SJSA1 (cell line): ENCODE measurements at places on chromosomes 5 and 9. TPM values are rescaled to one million over a fixed set of nuclear protein-coding genes. Genes with fewer than 3 reads are reported as not detected.
A peak's percentile ranks its signal among the peaks of the same experiment; 100 is the strongest.

DNA sequence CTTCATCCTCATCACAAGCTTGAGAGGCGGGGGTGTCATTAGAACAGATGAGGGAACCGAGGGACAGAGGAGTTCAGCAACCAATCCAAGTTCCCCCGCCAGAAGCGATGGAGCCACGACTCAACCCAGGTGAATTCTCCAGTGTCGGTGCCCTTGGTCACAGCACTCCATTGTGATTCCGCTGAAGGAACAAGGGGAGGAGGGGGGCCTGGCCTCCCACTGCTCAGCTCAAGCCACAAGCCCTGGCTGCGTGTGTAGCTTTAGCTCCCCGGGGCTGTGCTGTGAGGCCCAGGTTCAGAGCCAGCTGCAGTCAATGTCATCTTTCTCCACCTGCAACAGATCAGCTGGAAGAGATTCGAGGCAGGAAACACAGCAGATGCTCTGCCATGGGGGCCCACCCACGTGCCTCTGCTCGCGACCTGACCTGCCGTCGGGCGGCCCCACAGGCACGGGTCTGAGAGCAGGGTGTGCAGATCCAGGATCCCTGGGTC lies 72.6 kb downstream of the GTF3C4 start:
- no peak for DNase-seq

- DNase-seq = no peak
Observed at GRCh38 chr5:82494942-82495341, 216.8 kb upstream of the RPS23 start.

DNA sequence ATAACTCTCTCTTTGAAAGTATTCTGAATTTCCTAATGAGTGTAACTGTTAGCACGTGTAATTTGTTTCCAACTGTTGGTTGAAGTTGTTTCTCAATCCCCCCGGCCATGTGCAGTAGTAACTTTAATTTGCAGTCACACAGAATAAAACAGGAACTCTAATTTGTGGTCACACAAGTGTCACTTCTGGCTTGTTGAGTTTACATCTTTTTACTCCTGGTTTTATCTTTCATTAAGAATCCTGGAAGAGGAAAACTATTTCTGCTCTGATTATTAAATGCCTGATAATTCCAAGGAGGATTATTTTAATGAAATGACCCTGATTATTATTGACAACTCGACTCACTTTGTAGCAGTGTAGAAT lies 1.2 kb downstream of the SCAMP1 start:
- DNase-seq = no peak

DNA sequence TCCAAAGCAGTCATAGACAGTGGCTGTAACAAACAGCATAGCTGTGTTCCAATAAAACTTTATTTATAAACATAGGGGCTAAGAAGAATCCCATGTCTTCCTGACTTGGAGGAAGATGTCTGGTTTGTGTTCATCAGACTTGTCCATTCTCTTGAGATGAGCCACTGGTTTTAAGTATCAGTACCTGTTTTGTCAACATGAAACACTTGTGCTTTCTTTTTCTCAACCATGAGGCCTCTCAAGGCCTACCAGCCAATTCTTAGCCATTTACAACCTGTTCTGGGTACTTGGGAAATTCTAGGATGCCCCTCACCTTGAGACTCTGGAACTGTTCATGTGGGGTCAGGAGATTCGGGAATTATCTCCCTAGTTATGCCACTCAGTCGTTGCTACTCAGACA lies 154.3 kb upstream of the PPP1R2B start:
- DNase-seq = no peak

SLC22A4 gene
- 3.8 and 4.4 TPM in 2 replicates for total RNA-seq

DNA sequence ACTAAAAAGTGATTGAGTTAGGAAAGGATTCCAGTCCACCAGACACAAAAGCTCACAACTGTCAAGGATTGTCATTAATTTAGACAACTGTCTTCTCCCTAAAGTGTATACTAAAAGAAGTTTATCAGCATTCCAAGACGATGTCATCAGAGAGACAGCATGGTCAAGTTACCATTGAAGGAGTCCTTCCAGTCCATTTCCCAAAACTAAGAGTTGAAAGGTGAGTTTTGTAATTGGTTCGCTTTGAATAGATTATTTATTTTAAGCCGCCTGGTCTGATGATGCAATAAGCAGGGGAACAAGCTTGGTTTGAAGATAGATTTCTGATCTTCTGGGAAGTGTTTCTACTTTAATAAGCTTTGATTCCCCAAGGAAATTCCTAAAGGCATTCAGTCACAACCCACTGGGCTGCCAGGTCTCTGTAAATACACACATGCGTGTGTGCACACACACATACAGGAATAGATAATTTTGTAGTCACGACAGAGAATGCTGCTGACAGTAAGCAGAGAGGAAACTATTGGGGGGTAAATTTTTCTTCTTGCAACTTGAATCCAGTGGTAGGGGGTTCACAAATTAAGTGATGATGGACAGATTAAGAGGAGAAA lies 234.8 kb downstream of the PIK3R1 start:
- DNase-seq = no peak

DNA sequence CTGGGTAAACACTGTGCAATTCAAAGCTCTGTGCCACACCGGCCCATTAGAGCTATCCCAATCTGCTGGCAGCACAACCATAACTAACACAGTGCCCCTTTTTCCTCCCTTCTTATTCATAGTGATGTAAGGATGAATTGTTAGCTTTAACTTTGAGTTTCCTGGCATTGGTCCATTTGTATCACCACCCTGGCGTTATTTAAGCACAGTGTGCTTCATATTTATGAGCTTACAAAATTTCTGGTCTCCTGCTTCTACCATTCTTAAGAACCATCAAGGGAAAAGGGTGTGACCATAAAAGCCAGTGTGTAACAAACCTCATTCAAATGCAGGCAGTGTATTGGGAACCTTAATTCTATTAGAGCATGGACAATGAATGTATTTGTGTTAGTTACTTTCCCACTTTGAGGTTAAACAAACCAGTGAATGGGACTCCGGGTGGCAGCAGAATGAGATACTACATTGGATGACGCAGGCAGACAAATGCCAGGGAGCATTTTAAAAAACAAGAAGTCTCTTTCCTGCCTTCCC lies 222.6 kb downstream of the TMEM161B start:
- DNase-seq = no peak

DNA sequence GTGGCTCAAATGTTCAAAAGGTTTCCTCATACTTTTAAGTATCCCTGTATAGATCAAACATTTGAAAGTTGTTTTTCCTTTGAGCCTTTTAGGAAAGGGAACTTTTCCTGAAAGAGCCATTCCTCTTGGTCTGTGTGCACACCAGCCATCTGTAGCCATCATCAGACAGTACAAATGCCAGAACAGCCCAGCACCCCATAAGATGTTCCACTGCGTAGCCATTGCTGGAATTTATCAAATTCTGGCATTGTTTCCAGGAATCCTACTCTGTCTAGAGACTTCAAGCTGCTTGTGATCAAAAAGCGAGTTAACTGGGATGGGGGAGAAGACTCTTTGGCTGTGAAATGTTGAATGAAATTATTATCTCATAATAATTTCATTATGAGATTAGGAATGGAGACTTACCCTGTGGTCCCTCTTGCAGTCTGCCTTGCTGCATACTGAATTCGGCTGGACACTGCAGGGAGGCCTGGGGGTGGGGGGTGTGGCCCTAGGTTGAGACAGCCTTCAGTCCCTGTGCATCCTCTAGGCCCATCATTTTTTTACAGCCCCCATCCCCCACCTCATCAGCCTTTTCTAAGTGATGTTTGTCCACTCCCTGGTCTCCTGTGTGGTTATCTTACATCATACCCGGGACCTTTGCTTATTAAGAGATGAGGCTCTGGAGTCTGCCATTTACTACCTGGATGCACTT lies 99.8 kb downstream of the RALGPS1 start:
- no peak for DNase-seq

DNA sequence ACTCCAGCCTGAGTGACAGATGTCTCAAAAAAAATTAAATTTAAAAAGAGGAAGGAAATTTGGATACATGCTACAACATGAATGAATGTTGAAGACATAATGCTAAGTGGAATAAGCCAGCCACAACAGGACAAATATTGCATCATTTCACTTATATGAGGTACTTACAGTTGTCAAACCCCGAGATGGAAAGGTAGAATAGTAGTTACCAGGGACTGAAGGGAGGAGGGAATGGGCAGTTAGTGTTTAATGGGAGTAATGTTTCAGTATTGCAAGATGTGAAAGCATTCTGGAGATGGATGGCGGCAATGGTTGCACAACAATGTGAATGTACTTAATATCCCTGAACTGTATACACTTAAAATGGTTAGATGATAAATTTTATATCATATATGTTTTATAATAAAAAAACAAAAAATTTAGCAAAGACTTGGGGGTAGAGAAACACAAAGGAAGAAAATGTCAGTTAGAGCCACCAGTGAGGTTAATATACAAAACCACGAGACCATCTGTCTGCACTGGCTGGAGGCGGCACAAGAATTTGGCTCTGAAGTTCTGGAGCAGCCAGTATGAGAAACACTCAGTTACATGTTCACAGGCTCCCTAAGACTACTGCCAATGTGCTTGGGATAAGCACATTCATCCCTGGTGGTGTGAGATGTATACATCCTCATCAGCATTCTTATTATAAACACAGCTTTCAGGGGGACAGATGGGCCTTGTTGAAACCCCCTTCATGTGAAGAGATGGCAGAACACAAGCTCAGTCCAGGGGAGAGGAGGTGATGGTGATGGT lies 37.0 kb upstream of the RPS23 start:
- DNase-seq = no peak

- DNase-seq = peak; percentile 47
Observed at GRCh38 chr9:33159777-33160127, 7.4 kb downstream of the B4GALT1 start.

DNA sequence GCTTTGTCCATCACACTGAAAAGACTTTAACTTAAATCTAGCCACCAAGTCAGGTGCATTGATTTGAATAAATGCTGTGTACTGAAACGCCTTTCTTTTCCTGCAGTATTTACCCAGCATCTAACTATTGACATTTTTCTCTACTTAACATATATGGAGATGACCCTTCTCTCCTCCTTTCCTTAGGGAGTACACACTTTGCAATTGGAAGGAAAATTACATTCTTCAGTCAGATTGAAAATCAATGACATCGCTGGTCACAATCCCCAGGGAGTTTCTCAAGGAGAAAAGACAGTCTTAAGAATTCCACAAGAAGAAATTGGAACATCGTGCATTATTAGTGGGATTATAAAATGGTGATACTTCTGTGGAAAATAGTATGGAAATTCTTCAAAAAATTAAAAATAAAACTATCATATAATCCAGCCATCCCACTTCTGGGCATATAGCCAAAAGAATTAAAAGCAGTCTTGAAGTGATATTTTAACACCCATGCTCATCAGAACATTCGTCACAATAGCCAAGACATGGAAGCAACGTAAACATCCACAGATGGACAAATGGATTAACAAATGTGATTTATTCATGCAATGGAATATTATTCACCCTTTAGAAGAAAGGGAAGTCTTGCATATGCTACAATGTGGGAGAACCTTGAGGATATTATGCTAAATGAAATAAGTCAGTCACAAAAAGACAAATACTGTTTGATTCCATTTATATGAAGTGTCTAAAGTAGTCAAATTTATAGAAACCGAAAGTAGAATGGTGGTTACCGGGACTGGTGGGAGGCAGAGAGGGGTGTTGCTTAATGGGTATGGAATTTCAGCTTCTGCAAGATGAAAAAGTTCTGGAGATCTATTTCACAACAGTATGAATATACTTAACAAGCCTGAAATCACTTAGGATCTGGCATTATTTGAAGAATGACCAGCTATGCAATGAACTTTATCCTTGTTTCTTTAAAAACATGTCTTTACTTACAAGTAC lies 14.3 kb upstream of the FREM1 start:
- DNase-seq = no peak

STC2 gene
- total RNA-seq = 12.6 and 43.4 TPM in 2 replicates

DNA sequence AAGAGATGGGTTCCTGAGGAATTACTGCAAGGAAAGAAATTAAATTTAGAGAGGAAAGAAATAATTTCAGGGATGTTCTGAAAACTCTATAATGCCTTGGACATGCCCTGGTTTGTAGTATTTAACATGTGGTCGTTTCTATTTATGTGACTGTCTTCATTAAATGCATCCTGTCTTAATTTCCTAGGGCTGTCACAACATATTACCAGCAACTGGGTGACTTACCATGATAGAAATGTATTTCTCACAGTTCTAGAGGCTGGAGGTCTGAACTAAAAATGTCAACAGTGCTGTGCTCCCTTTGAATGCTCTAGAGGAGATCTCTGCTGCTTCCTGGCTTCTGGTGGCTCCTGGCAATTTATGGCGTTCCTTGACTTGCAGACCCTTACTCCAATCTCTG lies 287.7 kb downstream of the FBXL7 start:
- DNase-seq = no peak

DNA sequence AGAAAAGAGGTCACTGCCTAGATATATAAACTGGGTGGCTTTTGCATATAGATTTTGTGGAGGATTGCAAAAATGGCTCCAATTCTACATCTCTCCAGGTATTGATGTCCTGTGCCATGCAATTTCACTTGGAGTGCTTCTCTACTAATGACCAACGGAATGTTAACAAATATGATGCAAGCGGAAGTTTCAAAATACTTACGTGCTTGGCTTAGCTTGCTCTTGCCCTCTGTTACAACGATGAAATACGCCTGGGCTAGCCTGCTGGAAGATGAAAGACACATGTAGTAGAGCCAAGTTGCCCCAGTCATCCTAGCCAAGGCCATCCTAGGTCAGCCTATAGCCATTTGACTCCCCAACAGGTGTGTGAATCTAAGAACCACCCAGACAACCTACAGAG lies 3.6 kb upstream of the POC5 start:
- no peak for DNase-seq
